LoVo (cell line): ENCODE measurements at places on chromosomes 2 and 18.

DNA sequence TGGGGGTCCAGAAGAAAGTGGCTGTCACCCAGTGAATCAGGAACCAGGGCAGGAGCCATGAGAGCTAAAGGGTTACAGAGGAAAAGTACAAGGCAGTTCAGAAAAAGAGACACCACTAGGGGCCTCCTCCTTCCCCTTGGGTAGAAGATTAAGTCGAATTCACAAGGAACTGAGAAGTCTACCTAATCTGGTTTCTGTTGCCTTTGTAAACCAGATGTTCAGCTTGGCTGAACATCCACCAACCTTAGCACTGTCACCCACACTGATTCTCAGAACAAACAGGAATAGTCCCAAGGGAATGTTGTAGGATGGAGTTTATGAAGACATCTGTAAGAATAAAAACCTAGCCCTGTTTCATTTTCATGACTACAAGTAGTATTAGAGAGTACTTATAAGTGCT lies 90.4 kb upstream of the NOSTRIN start:
- no peak for DNase-seq

DNA sequence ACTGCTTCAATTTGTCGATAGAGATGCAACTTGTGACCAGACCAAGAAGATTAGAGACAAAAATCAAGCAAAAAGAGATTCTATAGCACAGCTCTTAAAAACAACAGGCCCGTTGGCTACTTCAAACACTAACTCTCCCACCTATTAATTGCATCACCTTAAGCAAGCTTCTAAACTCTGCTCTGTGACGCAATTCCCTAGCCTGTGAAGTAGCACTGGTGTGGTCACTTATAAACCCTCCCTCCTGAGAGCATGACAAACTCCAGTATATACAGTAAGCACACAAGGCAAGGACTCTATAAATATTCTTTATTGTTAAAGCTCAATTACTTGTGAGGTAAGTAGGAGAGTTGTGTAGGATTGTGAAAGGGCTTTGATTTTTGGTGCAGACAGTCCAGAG lies 72.3 kb downstream of the CMPK2 start:
- DNase-seq: no peak

- no peak for DNase-seq
Measured at GRCh38 chr2:215487002-215487372, 51.1 kb upstream of the FN1 start.

DNA sequence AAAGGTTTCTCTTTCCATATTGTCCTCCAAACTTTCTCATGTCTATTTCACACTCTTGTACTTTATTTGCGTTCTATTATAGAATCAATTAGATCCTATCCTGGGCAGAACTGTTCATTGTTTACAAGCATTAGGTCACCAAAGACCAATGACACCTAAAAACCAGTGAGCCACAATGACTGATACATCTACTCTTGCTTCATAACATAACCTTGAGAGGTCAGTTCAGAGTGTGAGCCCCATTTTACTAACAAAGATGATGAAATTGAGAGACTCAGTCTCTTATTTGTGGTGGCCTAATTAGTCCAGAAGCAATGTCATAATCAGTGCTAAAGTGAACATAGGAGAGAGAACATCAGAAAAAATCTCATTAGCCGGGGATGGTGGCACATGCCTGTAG lies 248.9 kb upstream of the RBBP8 start:
- DNase-seq: no peak

- DNase-seq: peak; percentile 87
Measured at GRCh38 chr2:231709981-231710798, 1.9 kb downstream of the PTMA start.

DNA sequence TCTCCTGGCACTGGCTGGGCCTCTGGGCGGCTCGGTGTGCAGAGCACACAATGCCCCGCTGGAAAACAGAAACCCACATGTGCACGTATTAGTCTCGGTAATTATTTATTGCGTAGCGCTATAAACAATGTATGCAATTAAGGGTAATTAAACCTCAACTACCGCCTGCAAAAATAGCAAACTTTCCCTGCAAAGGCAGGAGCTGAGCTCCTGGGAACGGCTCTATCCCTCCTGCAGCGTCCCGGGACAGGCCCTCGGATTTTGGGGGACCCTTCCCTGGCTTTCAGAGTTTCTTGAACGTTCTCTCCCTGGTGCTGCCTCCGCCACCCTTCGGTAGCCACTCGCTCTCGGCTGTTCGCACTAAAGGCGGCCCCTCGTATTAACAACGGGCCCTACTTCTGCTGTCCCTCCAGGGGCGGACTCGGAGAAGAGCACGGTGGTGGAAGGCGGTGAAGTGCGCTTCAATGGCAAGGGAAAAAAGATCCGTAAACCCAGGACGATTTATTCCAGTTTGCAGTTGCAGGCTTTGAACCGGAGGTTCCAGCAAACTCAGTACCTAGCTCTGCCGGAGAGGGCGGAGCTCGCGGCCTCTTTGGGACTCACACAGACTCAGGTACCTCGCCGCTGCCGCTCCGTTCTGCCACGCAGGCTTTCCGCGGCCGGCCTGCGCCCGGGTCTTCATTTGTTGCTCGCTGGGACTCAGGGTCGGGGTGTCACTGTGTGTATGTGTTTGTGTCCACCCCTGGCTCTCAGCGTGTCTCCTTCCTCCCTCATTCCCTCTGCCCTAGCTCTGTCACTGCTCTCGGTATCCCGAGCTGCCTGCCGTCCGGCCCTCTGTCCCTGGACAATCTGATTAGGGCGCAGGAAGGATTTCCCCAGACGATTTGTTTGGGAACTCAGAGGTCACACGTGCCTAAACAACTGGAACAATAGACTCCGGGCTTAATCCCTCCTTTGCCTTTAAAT lies 1.2 kb downstream of the DLX1 start:
- DNase-seq: no peak

- no peak for DNase-seq
Measured at GRCh38 chr2:62785216-62785615, 79.7 kb downstream of the EHBP1 start.

DNA sequence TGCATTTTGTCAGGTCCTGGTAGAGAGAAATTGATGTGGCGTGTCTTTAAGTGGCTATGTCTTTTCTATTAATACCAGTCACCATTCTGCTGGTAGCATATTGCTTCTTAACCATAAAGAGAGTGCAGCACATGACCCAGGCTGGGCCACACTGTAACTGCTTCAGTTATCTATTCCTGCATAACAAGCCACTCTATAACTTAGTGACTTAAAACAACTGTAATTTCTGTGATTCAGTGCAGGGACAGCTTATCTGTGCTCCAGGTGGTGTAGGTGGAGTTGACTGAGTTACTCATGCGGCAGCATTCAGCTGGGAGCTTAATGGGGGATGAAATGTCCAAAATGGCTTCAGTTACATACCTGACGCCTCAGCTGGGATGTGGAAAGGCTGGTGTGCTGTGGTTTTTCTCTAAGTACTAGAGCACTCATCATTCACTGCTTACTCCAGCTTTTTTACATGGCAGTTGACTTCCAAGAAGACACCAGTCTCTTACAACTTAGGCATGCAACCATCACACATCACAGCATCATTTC lies 742.4 kb downstream of the SATB2 start:
- no peak for DNase-seq

DNA sequence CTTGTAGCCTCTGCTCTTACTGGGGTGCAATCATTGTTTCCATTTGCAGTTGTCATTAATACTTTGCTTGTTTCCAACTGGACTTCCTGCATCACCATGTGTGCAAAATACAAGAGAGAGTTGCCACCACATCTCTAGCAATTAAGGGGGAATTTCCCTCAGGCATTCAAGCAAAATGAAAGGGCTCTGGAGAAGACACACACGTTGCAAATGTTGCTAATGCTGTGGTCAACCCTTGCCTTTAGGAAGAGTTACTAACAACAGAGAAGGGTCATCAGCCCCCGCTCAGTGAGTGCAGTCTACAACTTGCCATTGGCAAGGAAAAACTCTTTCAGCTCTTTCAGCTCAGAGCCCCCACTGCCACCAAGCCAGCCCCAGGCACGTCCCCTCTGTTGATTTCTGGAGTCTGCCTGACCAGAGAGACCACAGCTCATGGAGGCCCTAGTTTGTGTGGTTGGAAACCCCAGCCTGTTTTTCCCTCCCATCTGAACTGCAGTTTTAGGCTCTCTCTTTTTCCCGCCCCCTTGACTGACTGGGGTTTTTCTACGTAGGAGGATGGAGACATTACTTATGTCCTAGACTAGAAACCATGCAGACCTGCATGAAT lies 25.9 kb upstream of the GPR45 start:
- no peak for DNase-seq
